ENCODE measurements at places on chromosomes 2 and 18.

DNA sequence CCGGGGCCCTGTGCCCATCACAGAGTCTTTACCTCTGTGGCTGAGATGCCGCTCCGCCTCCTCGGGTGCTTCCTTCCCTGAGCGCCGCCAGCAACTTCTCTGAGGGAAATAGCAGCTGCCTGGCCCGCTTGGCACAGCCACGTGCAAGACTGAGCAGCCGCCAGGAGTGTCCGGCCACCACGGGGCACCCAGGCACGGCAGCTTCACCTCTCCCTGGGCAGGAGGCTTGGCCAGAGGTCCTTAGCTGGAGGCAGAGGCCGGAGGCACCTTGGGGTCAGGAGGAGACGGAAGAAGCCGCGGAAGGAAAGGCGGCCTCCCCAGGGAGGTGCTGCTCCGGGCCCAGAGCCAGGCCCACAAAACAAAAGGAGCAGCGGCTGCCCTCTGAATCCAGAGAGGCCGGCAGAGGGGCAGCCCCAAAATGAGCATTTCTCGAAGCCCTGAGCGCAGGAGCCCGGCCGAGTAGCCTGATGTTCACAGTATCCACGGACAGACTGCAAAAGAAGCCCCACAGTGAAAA is 6.0 kb upstream of the LIMS2 start:
- no peak for DNase-seq

DNA sequence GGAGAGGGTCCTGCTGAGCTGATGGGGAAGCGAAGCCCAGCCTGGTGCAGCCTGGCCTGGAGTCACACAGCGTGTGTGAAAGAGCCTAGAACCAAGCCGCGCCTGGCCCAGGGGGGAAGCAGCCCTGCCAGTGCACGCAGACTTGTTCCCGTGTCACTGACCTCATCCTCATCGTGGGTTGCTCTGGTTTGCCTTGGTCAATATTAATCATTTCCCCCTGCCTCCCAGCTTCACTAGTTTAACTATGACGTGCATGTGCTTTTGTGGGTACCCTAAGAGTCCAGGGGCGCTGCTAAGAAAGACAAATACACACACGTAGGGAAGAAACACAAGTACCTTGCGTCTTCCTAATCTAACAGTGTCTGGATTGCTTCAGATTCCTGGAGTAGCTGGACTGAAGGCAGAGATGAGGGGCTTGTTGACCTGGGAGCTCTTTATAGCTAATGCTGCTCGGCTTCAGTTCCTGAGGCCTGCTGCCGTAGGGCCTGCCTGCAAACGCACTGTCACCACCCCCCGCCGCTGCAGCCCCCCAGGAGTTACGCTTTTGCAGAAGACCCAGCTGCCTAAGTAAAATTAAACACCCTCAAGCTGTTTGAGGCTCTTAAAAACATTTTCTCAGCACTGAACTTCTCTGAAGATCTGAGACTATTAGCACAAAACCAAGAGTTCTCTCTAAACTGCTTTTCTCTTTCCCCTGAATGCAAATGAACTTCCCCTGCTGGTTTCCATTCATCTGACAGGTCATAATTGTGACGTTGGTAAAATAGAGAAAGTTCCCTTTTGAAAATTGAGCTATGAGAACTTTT is 159.2 kb downstream of the FAM210A start:
- no peak for DNase-seq

GRCh38 chr2:168448980-168449379 is 7.1 kb upstream of the CERS6 start:
- no peak for DNase-seq

- no peak for DNase-seq
Observed at GRCh38 chr2:9092383-9093282, 89.1 kb upstream of the MBOAT2 start.

DNA sequence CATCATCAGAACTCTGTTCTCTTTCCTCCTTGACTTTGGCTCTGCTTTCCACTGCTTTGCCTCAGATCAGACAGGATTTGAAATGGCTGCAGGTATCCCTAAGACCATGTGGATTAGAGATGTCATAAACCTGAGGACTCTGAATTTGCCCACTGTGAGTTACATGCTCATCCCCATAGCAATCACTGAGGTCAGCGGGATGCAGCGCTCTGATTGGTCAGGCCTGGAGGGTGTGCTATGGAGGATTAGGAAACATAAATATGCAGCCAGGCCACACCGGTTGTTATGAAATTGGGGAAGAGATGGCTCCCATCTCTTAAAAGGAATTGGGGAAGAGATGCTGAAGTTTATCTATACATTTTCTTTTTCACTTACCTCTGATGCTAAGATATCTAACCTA is 73.7 kb upstream of the DNAJC10 start:
- no peak for DNase-seq

DNA sequence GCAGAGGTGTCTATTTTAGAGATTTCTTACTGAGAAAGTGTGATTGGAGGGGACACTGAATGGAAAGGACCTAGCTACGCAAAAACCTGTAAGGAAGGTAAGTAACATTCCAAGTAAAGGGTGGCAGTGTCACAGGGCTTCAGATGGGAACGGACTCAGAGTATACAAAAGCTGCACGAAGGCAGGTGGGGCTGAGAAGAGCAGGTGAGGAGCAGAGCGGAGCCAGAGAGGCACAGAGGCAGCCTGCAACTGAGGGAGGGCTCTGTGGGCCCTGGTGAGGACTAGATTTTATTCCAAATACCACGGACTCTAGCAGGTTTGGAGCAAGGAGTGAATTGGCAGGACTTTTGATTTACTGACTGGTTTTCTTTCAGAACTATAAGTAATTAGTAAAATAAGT is 331.3 kb upstream of the PKDCC start:
- no peak for DNase-seq

GRCh38 chr2:146879882-146880281 is 964.9 kb upstream of the ACVR2A start:
- DNase-seq, result no peak

GRCh38 chr2:2810504-2810903 is 479.4 kb upstream of the MYT1L start:
- DNase-seq, result no peak

- DNase-seq, result no peak
Observed at GRCh38 chr2:123935405-123935804, 89.7 kb upstream of the CNTNAP5 start.

DNA sequence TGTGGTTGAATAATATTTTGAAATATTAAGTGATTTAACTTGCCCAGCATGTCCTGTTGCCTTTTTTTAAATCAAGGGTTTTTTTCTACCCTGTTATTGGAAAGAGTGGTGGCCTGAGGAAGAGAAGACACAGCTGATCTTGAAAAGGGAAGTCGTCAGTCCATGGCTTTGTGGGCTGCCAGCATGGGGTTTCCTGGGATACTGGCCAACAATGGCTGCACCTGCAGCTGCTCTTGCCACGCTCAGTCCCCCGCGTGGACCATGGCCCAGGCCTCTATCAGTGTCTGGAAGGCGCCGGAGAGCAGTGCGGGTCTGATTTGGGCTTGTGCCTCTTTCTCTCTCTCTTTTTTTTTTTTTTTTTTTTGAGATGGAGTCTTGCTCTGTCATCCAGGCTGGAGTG is 99.3 kb downstream of the ASB1 start:
- DNase-seq, result no peak

- no peak for DNase-seq
Observed at GRCh38 chr2:12330916-12331315, 385.8 kb upstream of the TRIB2 start.

DNA sequence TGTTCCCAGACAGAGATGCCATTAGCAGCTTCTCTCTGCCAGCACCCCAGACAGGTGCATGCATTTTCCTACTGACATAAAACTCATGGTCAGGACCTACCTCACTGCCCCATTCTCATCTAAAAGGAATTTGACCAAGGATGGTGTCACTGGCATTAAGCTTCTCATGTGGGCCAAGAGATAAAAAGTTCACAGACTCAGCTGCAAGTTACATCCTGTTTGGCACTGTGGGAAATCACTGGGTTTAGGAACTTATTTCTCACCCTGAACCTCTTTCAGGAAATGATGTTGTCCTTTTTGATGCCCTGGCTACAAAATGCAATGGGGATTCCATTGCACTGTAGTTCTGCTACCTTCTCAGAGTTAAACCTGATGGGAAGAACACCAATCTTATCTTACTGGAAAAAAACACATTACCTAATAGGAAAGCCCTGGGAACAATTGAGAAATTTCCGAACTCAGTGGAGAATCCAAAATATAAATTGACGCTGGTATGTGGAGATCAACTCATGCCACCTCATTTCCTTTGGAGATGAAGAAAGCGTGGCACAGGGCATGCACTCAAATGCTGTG is 252.1 kb upstream of the COPS8 start:
- DNase-seq, result no peak

- no peak for DNase-seq
Observed at GRCh38 chr2:165192729-165193128, 11.1 kb downstream of the SCN3A start.

GRCh38 chr18:38616306-38616705 is 1050.7 kb upstream of the CELF4 start:
- DNase-seq, result no peak

DNA sequence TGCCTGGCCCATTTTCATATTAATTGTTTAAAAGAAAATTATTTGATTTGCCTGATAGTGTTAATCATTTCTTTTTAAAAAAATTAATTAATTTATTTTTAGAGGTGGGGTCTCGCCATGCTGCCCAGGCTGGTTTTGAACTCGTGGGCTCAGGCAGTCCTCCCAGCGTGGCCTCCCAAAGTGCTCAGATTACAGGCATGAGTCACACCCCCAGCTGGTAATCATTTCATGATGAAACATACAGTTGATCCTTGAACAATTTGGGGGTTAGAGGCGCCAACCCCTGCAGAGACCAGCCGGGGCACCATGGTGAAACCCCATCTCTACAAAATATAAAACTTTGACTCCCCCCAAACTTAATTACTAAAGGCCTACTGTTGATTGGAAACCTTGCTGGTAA is 7.9 kb downstream of the GPN1 start:
- no peak for DNase-seq

- no peak for DNase-seq
Observed at GRCh38 chr2:57674025-57674424, 372.6 kb upstream of the VRK2 start.

- no peak for DNase-seq
Observed at GRCh38 chr2:156294945-156295580, 37.5 kb downstream of the NR4A2 start.

- DNase-seq, result no peak
Observed at GRCh38 chr2:14866736-14867352, 234.3 kb downstream of the LRATD1 start.

Data from stimulated activated CD8-positive, alpha-beta memory T cell treated with anti-CD3 and anti-CD28 coated beads, Interleukin-4, amount 100 ng/mL, for 4 hours (primary cell).